ENCODE measurements at places on chromosomes 7 and 10. TPM values are rescaled to one million over a fixed set of nuclear protein-coding genes. Genes with fewer than 3 reads are reported as not detected.

Gene TUBB8
- not detected for total RNA-seq

Gene NEUROD6
- total RNA-seq, result not detected

Gene GPAM
- total RNA-seq, result 13.5 TPM

Gene H2BK1
- not detected for total RNA-seq

Gene MOGAT3
- not detected for total RNA-seq

Gene C10orf62
- total RNA-seq, result not detected

Gene CRTAC1
- total RNA-seq, result 2.5 TPM

Gene MYL10
- not detected for total RNA-seq

Gene COL28A1
- not detected for total RNA-seq

Gene ADAM22
- 1.5 TPM for total RNA-seq

Gene OR2A12
- not detected for total RNA-seq

Gene TYW1B
- 8.9 TPM for total RNA-seq

Gene SLC18A3
- total RNA-seq, result not detected

Gene SLC13A1
- total RNA-seq, result not detected

Gene OR6B1
- total RNA-seq, result not detected

Gene DRGX
- not detected for total RNA-seq

Gene AFAP1L2
- 7.3 TPM for total RNA-seq

Gene AASS
- 34.0 TPM for total RNA-seq

Gene CYP26C1
- 0.33 TPM for total RNA-seq

Gene SLC39A12
- total RNA-seq, result not detected

Gene ANKRD2
- total RNA-seq, result 0.78 TPM

Gene LIPN
- not detected for total RNA-seq

Gene STEAP2
- total RNA-seq, result 2.3 TPM

Gene MYPN
- 0.14 TPM for total RNA-seq

Gene MEOX2
- not detected for total RNA-seq

Gene LSM5
- 23.1 TPM for total RNA-seq

Gene RBP4
- total RNA-seq, result not detected

Gene MAD1L1
- 53.2 TPM for total RNA-seq

Gene ZNF365
- total RNA-seq, result 0.04 TPM

Gene VGF
- total RNA-seq, result not detected

Gene C10orf143
- 0.14 TPM for total RNA-seq

Gene GNGT1
- not detected for total RNA-seq

Gene ADRA2A
- total RNA-seq, result 0.49 TPM

Gene CISD1
- total RNA-seq, result 50.8 TPM

Gene OR2A42
- under 0.01 TPM for total RNA-seq

Gene ADO
- 17.7 TPM for total RNA-seq

Gene SAMD9L
- 15.0 TPM for total RNA-seq

Gene NSMCE4A
- total RNA-seq, result 53.4 TPM

Gene CYP3A7
- total RNA-seq, result not detected

Gene FAM241B
- not detected for total RNA-seq

Gene FGFBP3
- total RNA-seq, result 0.28 TPM

Gene KLF14
- not detected for total RNA-seq

Gene ADAM8
- total RNA-seq, result 0.46 TPM

Gene TMEM196
- not detected for total RNA-seq

Gene TMEM176B
- not detected for total RNA-seq

Gene FGF8
- not detected for total RNA-seq

Gene PRPS1L1
- total RNA-seq, result not detected

Gene TCERG1L
- not detected for total RNA-seq

Gene ITPRID1
- not detected for total RNA-seq

Gene SYT15B
- not detected for total RNA-seq

Gene AKR1D1
- total RNA-seq, result not detected

Data from pulmonary artery endothelial cell (primary cell).